Vagina (tissue), 2 donors: ENCODE measurements at places on chromosomes 2 and 18. TPM values are rescaled to one million over a fixed set of nuclear protein-coding genes. Genes with fewer than 3 reads are reported as not detected.

GRCh38 chr18:69217196-69218000, 183.3 kb upstream of the DOK6 start:
- no peaks in the 10 kb centered on the region for H3K36me3 ChIP-seq
- no peak for DNase-seq
- H3K4me1 ChIP-seq, result no peaks in the 10 kb centered on the region
- H3K27ac ChIP-seq, result no peak overlapping the region

Gene ANKZF1
- 98.7 TPM for total RNA-seq

GRCh38 chr2:55051026-55051866, 995 bp upstream of the RTN4 start:
- H3K4me3 ChIP-seq, result peak overlapping the region; percentile 87
- peak; percentile 99 for DNase-seq
- peaks cover 35% of the 10 kb centered on the region for H3K4me1 ChIP-seq
- H3K36me3 ChIP-seq, result no peaks in the 10 kb centered on the region
- no peaks in the 10 kb centered on the region for H3K27me3 ChIP-seq

Gene FMNL2
- 35.4 TPM for total RNA-seq

DNA sequence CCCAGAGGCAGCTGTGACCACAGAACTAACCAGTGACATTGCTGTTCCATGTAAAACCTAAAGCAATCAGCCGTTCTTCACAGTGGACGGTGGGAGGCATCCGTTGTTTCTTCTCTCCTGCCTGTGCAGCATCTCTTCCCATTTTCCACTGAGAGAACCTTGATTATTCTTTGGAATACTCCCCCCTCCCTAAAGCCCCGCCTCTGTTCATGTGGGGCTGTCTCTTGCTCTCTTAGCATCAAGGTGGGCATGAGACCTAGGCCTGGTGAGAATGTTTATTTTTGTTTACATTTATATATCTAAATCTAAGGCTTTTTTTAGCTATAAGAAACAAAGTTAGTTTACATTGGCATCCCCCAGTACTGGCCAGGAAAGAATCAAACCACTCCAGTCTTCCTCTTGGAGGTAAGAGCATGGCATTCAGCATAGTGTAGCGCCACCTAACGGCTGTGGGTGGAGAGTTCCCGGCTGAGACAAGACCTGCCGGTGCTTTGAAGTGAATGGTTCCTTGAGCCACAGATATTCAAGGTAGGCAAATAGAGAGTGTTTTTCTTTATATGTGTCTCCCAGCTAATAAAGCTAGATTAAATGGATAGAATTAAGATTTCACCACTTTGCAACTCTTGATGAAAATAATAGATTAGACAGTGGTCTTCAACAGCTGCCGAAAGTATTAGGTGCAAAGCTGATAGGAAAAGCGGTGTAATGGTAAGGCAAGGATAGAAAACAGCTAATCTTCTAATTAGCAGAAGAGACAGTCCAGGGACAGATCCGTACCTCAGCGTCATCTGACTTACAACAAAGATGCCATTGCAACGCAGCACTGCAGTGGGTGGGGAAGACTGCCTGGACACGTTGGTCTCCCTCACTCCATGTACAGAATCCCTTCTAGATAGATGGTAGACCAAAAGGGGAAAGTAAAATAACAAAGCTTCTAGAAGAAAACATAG, 219.6 kb upstream of the RAB12 start:
- H3K4me3 ChIP-seq, result no peak overlapping the region
- no peaks in the 10 kb centered on the region for H3K27me3 ChIP-seq
- no peaks in the 10 kb centered on the region for H3K4me1 ChIP-seq
- H3K27ac ChIP-seq, result no peak overlapping the region
- H3K36me3 ChIP-seq, result peaks cover 15% of the 10 kb centered on the region
- no peak for DNase-seq

DNA sequence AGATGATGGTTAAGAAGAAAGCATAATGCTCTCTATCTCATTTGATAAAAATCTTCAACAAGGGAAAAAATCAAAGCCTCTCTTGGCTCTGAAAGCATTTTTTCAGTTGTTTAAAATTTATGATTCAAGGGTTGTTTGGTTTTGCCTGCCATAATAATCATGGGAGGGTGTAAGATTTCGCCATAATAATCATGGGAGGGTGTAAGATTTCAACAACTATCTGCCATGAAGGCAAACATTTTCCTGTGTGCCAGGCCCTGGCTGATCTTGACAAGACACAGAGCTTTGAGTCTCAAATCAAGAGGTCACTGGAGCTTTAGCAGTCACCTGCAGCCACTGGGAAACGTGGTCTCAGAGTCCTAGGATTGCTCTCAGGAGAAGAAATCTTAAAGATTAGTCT, 175.1 kb upstream of the PIEZO2 start:
- DNase-seq, result no peak
- no peak overlapping the region for H3K4me3 ChIP-seq
- H3K27me3 ChIP-seq, result no peaks in the 10 kb centered on the region
- H3K4me1 ChIP-seq, result no peaks in the 10 kb centered on the region

DNA sequence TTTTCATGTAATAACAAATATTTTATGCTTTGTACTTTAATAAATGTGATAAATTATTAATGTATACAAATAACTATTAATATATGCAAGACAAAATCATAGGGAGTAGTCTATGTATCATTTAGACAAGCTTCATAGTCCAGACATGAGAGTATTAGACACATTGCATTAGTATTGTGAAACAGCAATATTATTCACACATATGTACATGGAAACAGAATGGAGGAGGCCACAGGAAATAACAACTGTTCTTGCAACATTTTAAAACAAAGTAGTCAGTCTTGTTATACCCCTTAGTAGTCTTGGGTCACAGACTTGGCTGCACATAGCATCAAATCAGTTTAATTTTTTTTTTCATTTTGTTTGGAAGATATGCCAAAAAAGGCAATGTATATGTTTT, 15.8 kb downstream of the DSC1 start:
- H3K36me3 ChIP-seq, result no peaks in the 10 kb centered on the region
- H3K4me3 ChIP-seq, result no peak overlapping the region
- H3K27ac ChIP-seq, result no peak overlapping the region
- H3K27me3 ChIP-seq, result no peaks in the 10 kb centered on the region
- DNase-seq, result no peak

GRCh38 chr2:3460831-3461800, 58.2 kb downstream of the ADI1 start:
- no peaks in the 10 kb centered on the region for H3K36me3 ChIP-seq
- H3K27me3 ChIP-seq, result no peaks in the 10 kb centered on the region
- H3K27ac ChIP-seq, result peak overlapping the region; percentile 58
- no peak for DNase-seq

Gene BCL11A
- 48.4 TPM for total RNA-seq

- H3K4me3 ChIP-seq, result no peak overlapping the region
- H3K27ac ChIP-seq, result no peak overlapping the region
- no peaks in the 10 kb centered on the region for H3K4me1 ChIP-seq
- DNase-seq, result no peak
- H3K27me3 ChIP-seq, result no peaks in the 10 kb centered on the region
- no peaks in the 10 kb centered on the region for H3K36me3 ChIP-seq
Measured at GRCh38 chr2:196729418-196729817, 70.1 kb downstream of the GTF3C3 start.

- no peak overlapping the region for H3K4me3 ChIP-seq
- no peaks in the 10 kb centered on the region for H3K27me3 ChIP-seq
- no peaks in the 10 kb centered on the region for H3K36me3 ChIP-seq
- DNase-seq, result no peak
Measured at GRCh38 chr2:9641641-9642040, 10.8 kb upstream of the YWHAQ start.

GRCh38 chr2:138744713-138745112, 35.5 kb downstream of the NXPH2 start:
- H3K36me3 ChIP-seq, result no peaks in the 10 kb centered on the region
- no peaks in the 10 kb centered on the region for H3K4me1 ChIP-seq
- H3K27ac ChIP-seq, result no peak overlapping the region
- no peak for DNase-seq

DNA sequence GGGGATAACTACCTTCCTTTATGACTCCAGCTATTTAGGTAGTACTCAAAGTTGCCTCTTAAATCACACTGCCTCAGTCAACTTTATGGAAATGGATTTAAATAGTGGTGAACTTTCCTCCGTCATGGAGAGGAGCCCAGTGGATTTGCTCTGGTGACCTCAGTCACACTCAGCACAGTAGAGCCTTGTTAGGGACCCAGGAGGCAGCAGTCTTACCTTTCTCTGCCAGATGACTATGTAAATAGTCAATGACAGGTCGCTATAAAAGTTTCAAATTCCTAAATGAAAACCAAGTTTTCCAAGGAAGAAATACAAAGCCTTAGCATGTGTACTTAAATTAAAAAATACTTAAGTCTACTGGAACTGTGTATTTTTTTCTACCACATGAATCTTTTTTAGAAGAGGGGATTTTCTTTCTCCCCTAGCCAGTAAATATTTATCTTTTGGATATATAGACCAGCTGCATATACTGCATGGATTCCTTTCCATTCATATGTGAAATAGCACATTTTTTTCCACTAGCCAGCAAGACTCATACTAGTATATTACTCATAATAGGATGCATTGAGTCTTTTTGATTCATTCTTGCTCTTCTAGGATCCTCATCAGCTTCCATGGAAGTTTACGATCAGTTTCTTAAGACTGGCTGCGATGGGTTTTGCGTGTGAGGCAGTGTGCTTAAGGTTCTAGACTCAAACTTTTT, 147.1 kb downstream of the FMNL2 start:
- H3K36me3 ChIP-seq, result no peaks in the 10 kb centered on the region
- no peak overlapping the region for H3K4me3 ChIP-seq
- no peak for DNase-seq
- H3K4me1 ChIP-seq, result peaks cover 14% of the 10 kb centered on the region
- H3K27ac ChIP-seq, result no peak overlapping the region
- H3K27me3 ChIP-seq, result no peaks in the 10 kb centered on the region

Gene FAP
- total RNA-seq, result 4.2 TPM

DNA sequence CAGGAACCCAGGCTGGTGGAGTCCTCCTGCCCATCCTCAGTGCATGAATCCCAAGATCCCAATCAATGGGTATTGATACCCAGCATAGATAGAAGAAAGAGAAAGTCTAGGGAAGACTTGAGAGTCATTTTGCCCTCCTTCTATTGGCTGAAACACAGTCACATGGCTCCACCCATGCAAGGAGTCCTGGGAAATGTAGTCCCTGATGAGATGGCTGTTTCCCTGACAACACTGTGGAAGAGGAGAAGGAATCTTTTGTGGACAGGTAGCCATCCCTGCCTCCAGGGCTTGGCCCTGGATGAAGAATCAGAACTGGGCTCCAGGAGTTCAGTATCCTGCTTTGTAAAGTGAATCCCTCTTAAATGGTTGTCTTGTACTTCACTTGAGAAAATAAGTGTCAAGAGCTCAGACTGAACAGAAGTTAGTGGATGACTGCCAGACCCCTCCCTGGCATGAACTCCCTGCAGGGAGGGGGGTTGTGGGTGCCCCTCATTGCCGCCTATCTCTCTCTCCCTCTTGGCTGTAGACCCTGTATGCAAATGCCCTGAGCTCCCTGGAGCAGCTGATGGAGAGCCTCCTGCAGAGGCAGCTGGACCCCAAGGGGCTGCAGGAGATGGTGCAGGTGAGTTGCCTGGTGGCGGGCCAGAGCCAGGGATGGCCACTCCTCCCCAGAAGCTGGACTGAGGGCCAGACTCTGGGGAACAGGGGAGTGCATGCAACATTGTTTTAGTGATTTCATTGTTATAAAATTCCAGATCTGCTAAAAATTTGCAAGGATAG, 36.1 kb downstream of the MROH2A start:
- no peak overlapping the region for H3K4me3 ChIP-seq
- DNase-seq, result no peak
- no peak overlapping the region for H3K27ac ChIP-seq
- no peaks in the 10 kb centered on the region for H3K4me1 ChIP-seq
- no peaks in the 10 kb centered on the region for H3K36me3 ChIP-seq
- no peaks in the 10 kb centered on the region for H3K27me3 ChIP-seq

DNA sequence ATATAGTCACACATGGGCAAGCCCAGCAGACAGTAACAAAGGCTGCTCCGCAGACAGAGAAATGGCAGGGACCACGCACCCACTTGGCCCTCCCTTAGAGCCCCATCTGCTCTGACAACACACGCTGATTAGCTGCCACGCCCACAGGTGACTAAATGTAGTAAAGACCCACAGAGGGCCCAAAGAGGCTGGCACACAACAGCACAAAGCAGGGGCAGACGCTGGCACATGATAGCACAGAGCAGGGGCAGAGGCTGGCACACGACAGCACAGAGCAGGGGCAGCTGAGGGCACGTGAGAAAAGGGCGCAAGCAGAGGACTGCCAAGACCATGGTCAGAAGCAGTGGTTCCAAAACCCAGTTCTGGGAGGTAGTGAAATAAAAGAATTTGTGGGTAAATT, 10.6 kb downstream of the AFG3L2 start:
- no peak overlapping the region for H3K27ac ChIP-seq
- no peak overlapping the region for H3K4me3 ChIP-seq
- H3K27me3 ChIP-seq, result no peaks in the 10 kb centered on the region
- no peaks in the 10 kb centered on the region for H3K4me1 ChIP-seq
- DNase-seq, result no peak

Gene UNC80
- 0.25 TPM for total RNA-seq

GRCh38 chr2:31286961-31287550, 53.1 kb downstream of the EHD3 start:
- H3K27ac ChIP-seq, result no peak overlapping the region
- peaks cover 15% of the 10 kb centered on the region for H3K4me1 ChIP-seq
- DNase-seq, result no peak

Gene TPO
- 2.0 TPM for total RNA-seq

- H3K27me3 ChIP-seq, result no peaks in the 10 kb centered on the region
- no peaks in the 10 kb centered on the region for H3K36me3 ChIP-seq
- H3K4me3 ChIP-seq, result no peak overlapping the region
- no peaks in the 10 kb centered on the region for H3K4me1 ChIP-seq
Measured at GRCh38 chr2:201906777-201907562, 100.6 kb downstream of the CDK15 start.

DNA sequence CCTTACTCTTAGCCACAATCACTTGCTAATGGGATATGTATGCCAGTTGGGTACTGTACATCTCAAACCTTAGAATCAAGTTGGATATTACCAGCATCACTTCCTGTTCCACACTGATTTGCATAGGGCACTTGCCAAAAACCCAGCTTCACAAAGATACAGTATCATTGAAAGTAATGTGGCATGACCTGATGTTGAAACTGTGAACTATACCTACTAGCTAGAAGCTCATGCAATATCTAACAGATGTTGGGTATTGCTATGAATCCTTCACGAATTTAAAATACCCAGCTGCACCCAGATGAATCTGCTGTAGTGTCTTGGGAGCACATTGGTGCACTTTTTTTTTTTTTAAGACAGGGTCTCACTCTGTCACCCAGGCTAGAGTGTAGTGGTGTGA, 6.5 kb upstream of the STAMBP start:
- no peaks in the 10 kb centered on the region for H3K36me3 ChIP-seq
- DNase-seq, result no peak
- no peak overlapping the region for H3K4me3 ChIP-seq
- no peak overlapping the region for H3K27ac ChIP-seq

Gene EFHD1
- total RNA-seq, result 22.6 TPM
